Left renal pelvis (tissue), 4 donors: ENCODE measurements at places on chromosomes 2 and 18.

- no peak for DNase-seq
Observed at GRCh38 chr2:84619794-84620371, 103.6 kb downstream of the DNAH6 start.

DNA sequence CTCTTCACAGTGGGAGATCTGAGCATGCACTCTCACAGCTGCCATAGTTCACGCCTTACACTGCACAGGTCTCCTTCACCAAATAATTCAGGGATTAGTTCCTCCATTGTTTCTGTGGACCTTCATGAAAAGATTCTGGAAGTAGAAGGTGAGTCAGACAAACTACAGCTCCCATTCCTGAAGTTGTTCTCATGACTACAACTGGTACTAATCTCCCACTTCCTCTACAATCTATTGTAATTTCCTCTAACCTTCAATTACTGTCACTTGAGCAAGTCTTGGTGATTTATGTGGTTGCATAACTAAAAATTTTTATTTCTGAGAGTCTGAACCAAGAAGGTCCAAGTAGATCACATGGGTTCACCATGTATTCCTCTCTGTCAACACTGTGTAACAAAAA lies 128.7 kb downstream of the XIRP2 start:
- no peak for DNase-seq

GRCh38 chr18:12258719-12259705 lies 4.9 kb downstream of the CIDEA start:
- no peak for DNase-seq

- DNase-seq: no peak
Observed at GRCh38 chr2:32882816-32883810, 63.6 kb upstream of the LTBP1 start.

GRCh38 chr18:68176901-68177300 lies 538.0 kb downstream of the TMX3 start:
- DNase-seq: no peak

DNA sequence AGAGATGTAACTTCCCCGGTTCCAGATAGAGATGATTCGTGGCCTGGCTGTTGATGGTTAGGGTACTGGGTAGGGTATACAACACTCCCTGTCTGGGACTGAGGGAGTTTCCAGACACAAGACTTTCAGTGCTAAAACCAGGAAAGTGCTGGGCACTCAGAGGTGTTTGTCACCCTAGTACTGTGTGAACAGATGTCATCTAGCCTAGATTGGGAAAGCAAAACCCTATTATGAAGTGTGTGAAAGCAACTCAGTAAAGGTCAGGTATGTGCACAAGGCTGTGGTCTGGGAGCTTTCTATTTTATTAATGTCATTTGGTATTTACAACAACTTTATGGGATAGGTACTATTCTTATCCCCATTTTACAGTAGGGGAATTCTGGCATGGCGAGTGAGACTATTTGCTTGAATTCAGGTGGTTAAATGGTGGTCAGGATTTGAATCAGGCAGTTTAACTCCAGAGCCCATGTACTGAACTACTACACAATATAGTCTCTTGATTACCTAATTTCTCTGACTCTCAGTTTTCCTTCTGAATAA lies 2.6 kb downstream of the BZW1 start:
- DNase-seq: no peak
